ENCODE measurements at places on chromosomes 5 and 9. TPM values are rescaled to one million over a fixed set of nuclear protein-coding genes. Genes with fewer than 3 reads are reported as not detected.

The LRRC19 gene
- 83.7 TPM for polyA plus RNA-seq

The PCDHGA10 gene
- polyA plus RNA-seq, result 2.1 TPM

- DNase-seq, result no peak
Measured at GRCh38 chr5:143645356-143645755, 166.6 kb upstream of the HMHB1 start.

DNA sequence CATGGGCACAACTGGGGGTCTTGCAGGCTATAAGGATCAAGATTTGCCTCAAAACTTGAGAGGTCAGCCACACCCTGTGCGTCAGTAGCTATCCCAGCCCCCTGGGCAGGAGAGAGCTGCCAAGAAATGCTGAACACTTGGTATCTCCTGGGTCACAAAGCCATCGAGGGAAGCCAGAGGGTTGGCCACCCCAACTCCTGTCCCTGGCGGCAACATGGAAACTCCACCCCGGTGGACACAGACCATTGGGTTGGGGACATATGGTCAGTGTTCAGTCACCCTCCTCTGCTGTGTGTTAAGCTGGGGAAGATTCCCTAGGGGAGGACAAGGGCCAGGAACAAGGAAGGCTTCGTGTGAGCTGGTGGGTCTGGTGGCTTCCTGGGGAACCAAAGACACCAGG, 140.6 kb downstream of the C5orf15 start:
- no peak for DNase-seq

The REEP2 gene
- 38.6 TPM for polyA plus RNA-seq

GRCh38 chr9:126652140-126652582, 38.4 kb downstream of the LMX1B start:
- peak; percentile 40 for DNase-seq
